Uterus (tissue), 4 donors: ENCODE measurements at places on chromosomes 11 and 22. TPM values are rescaled to one million over a fixed set of nuclear protein-coding genes. Genes with fewer than 3 reads are reported as not detected.

DNA sequence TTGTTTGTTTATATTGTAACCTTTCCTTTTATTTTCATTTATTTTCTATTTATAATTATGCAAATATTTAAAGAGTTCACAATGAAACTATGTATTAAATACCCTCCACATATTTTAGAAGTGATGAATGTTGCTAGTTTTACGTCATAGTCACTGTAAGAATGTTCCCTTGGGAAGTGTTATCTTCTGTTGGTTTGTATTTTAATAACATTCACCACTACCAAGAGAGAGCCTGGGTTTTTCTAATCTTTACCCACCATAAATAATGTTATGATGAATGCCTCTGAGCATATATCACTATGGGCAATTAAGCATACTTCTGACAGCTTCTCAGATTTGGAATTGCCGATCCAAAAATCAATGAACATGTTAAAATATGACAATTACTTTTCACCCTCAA lies 80.7 kb downstream of the GGT1 start:
- no peak for DNase-seq
- no peaks in the 10 kb centered on the region for H3K27me3 ChIP-seq
- H3K4me3 ChIP-seq, result no peak overlapping the region
- no peaks in the 10 kb centered on the region for H3K36me3 ChIP-seq

- no peak overlapping the region for H3K27ac ChIP-seq
- H3K36me3 ChIP-seq, result no peaks in the 10 kb centered on the region
- H3K27me3 ChIP-seq, result no peaks in the 10 kb centered on the region
Measured at GRCh38 chr11:17601676-17602075, 54.6 kb downstream of the OTOG start.

GRCh38 chr22:42061041-42061440 lies 9.6 kb downstream of the NAGA start:
- H3K4me1 ChIP-seq, result no peaks in the 10 kb centered on the region
- no peaks in the 10 kb centered on the region for H3K27me3 ChIP-seq
- no peaks in the 10 kb centered on the region for H3K36me3 ChIP-seq
- H3K27ac ChIP-seq, result no peak overlapping the region

DNA sequence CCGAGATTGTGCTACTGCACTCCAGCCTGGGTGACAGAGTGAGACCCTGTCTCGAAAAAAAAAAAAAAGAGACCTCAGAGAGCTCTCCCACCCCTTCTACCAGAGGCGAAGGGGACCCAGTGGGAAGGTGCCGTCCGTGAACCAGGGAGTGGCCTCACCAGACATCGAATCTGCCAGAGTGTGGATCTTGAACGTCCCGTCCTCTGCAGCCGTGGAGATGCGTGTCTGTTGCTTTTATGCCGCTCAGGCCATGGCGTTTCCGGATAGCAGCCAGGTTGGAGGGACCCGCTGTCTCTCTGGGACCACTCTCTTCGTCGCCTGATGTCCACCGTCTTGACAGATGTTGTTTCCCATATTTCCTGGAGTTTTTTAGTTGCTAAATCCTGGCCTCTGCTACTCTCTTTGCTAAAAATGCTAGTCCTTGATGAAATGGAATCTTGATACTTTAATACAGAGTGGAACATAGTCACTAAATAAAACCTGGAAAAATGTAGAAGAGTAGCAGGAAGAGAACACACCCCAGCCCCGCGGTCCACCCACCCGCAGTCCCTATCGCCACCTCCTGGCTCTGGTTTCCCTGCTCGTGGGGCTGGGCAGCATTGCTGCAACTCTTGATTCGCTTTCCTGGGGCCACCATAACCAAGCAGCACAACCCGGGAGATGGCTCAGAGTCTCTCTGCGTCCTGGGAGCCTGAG lies 12.0 kb upstream of the MUC6 start:
- H3K4me3 ChIP-seq, result no peak overlapping the region
- DNase-seq, result no peak
- H3K36me3 ChIP-seq, result no peaks in the 10 kb centered on the region

GRCh38 chr11:95443386-95443785 lies 212.4 kb upstream of the SESN3 start:
- H3K36me3 ChIP-seq, result no peaks in the 10 kb centered on the region
- no peaks in the 10 kb centered on the region for H3K27me3 ChIP-seq
- H3K4me3 ChIP-seq, result no peak overlapping the region
- H3K27ac ChIP-seq, result no peak overlapping the region

- no peaks in the 10 kb centered on the region for H3K36me3 ChIP-seq
- H3K27ac ChIP-seq, result no peak overlapping the region
- no peak overlapping the region for H3K4me3 ChIP-seq
- no peak for DNase-seq
- no peaks in the 10 kb centered on the region for H3K27me3 ChIP-seq
Measured at GRCh38 chr11:47631473-47631872, 10.9 kb downstream of the MTCH2 start.

SHISAL1 gene
- 35.9 TPM for total RNA-seq

OR5A1 gene
- not detected for total RNA-seq

FADS2 gene
- total RNA-seq, result 117 TPM
